NCI-H2029 treated with DMSO at 0.1 percent for 48 hours (cell line): ENCODE measurements at places on chromosomes 3 and 15.

DNA sequence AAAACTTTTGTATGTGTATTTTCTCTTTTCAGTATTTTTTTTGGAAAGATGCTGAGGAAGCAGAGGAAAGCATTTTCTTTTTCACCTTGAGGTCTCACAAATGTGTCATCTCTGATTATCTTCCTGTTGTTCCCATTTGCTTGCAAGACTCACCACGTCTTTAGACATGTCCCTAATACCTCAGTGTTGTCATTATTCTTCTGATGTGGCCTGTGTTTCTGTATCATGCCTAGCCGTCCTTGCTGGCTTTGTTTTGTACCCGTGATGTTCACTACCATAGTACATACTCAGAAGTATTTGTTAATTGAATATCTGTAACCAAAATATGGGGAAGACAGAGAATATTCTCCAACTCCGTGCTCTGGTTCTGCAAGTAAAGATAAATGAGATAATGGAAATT, 5.0 kb upstream of the P2RY14 start:
- no peak for DNase-seq

GRCh38 chr15:26660241-26660640, 112.6 kb downstream of the GABRB3 start:
- no peak for DNase-seq

DNA sequence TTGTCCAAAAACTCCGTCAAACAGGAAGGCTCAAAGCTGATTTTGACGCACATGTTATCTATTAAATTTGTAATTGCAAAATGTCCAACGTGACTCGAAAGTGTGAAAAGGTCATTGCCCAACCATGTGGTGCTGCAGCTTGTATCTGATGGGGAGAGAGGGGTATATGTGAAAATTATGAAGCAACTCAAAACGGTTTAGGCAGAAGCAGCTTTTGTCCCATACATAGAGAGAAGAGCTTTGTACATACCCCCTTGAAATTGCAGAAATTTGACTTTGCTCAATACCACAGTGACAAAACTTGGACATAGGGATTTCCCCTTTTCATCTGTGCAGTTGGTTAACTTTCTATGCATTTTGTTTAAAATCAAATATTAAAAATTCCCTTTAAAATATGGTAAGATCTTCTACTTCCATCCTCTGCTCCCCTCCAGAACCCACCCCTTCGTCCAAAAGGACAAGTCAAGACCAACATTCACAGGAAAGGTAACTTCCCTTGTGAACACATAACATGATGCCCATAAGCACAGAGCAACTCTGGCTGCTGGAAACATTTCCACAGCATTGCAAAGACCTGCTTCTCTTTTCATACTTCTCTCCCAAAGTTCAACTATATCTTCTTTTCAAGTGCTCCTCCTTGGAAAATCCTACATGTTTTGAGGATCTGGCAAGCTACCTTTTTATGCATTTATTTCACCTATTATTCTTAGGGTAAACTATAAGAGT, 253.7 kb upstream of the THBS1 start:
- DNase-seq = no peak

DNA sequence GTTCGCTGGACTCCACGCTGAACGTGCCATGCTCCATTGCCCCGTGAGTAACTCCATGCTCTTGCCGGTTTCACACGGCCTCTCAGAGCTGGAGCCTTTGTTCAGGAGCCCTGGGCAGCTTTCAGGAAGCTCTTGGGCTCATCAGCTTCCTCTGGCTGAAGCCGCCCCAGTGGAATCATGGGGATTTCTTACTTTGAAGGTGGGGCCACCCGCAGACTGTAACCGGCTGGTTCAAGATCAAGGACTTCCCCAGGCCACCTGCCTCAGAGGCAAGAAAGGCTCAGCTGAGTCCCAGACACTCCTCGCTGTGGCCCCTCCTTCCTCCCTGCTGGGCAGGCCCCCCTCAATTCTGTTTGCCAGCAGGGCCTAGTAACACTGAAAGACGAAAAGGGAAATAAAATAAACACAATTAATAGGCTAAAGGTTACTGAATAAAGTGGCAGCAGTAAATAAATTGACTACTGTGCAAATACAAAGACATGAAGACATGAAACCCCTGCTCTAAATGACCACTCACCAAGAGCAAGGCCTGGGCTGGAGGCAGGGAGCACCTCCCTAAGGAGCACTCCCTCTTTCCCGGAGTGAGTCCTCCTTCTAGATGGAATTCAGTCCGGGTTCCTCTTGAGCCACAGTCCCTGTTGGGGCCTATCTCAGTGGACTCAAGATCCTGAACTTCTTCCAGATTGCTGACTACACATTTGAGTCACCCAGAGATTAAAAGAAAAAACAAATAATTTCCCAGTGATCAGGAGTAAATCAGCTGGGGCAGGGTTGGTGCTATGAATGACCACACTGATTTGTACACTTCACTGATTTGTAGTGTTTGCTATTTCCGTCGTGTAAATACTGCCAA, 51.0 kb downstream of the ZDHHC19 start:
- peak; percentile 32 for DNase-seq

- DNase-seq = no peak
Measured at GRCh38 chr3:39156421-39156820, 3.0 kb upstream of the CSRNP1 start.

DNA sequence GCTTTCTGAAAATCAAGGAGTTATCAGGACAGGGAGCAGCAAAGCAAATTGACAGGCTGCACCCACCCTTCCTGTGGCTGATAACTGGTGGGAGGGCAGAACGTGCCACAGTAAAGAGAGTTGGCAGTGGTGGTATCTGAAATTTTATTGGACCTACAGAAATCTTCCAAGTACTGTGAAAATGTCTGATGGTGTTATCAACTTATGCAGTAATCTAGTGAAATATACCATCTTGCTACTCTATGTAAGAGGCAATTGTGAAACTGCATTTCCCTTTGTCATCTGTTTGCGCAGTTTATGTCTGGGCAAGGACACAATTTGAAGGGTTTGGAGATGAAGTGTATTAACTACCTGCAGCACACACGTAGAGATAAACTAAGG, 1.5 kb downstream of the PLCL2 start:
- DNase-seq = peak; percentile 49

GRCh38 chr15:82136120-82136519, 90.3 kb upstream of the MEX3B start:
- no peak for DNase-seq

GRCh38 chr3:126936853-126937425, 46.0 kb upstream of the PLXNA1 start:
- peak; percentile 39 for DNase-seq

DNA sequence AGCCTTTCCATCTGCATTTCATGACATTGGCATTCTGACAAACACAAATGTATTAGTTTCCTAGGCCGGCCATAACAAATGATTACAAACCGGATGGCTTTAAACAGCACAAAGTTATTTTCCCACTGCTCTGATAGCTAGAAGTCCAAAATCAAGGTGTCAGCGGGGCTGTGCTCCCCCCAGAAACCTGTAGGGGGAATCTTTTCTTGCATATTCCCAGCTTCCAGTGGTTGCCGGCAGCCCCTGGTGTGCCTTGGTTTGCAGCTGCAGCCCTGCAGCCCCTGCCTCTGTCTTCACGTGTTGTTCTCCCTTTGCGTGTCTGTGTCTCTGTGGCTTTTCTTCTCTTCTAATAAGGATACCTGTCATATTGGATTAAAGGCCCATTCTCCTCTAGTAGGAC, 79.0 kb upstream of the CDV3 start:
- DNase-seq = no peak

GRCh38 chr3:141500397-141500796, 13.6 kb downstream of the RASA2 start:
- DNase-seq = no peak
